Activated CD8-positive, alpha-beta memory T cell treated with anti-CD3 and anti-CD28 coated beads, Interleukin-2, amount 50 U/mL, for 48 hours (primary cell): ENCODE measurements at places on chromosomes 12 and 14.

DNA sequence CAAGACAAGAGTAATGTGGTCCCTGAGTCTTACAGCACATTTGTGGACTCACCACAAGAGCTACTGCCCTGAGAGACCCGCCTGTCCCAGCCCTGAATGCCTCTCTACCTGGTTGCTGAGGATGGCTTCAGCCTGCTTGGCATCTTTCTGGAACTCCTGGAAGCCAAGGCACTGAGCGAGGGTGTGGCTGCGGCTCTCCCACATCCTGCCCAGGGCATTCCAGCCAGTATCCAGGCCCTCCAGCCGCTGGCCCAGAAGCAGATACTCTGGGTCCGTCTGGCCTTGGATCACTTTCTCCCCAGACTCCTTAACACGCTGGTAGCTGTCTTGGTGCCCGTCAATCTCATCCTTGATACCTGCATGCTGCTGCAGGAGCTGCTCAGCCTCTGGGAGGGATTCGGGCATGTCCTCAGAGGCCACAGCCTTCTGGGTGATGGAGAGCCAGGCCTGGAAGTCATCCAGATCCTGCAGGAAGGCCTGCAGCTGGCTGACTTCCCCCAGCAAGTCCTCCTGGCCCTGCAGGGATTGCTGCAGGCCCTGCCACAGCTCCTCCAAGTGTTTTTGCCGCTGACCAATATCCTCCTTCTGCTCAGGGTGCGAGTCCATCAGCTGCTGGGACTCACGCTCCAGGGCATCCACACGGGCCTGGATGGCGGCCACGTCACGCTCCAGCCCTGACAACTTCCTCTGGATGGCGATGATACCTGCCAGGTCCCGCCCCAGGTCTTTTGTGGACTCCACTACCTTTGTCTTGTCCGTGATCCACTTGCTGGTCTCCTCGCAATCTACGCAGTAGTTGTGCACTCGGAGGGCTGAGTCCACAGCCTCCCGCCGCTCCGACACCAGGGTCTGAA is 82.3 kb downstream of the PLEKHG3 start:
- DNase-seq = no peak

DNA sequence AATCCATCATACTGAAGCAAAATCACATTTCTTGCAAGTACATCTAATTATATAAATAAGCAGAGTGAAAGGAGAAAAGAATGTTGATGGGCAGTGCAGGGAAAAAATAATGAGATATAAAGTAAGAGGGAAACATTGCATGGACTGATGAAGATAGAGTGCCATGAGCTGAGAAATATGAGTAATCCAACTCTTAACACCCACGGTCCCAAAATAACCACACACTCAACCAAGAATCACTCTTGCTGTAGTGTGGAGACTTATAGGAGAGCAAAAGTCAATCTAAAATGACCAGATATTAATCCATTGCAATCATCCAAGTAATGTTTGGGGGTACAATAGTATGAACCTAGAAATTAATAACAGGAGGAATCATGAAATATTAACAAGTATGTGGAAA is 40.2 kb downstream of the MYF5 start:
- no peak for DNase-seq

GRCh38 chr14:56129933-56130332 is 11.7 kb downstream of the PELI2 start:
- no peak for DNase-seq

GRCh38 chr14:95494456-95494855 is 22.0 kb downstream of the SYNE3 start:
- DNase-seq = no peak

DNA sequence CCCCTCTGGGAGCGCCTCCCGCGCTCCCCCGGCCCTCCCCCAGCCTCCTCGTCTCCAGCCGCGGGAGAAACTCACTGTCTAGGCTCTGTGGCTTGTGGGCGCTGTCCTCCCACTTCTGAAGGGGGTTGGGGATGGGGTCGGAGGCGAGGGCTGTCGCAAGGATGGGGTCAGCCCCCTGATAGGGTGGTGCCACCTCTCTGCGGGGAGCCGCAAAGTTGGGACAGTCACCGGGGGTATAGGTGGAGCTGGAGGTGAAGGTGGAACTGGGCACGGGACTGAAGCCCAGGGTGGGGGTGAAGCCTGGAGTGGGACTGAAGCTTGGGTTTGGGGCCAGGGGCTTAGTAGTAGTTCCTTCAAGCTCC is 12.2 kb downstream of the TNFRSF1A start:
- DNase-seq = no peak

- no peak for DNase-seq
These were observed 744.3 kb downstream of the DIO2 start for GRCh38 chr14:79466938-79467527.

DNA sequence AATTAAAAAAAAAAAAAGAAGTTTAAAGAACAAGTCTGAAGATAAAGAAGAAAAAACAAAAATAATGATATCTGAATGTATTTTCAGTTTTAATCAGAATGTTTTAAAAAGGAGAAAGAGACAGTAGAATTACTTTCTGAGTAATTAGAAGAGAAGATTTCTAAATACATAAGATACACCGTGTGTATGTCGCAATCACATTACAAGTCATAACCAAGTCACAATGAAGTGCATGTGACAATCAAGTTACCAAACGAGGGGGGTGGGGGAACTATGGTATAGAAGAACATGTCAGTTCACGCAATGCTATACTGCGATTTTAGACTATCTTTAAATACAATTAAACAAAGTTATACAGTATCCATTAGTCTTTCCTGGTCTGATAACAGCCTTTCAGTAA is 1464.1 kb upstream of the FLRT2 start:
- no peak for DNase-seq
